Glomerular endothelial cell (primary cell): ENCODE measurements at places on chromosomes 6 and 20.

GRCh38 chr6:131258816-131259476 is 123.7 kb downstream of the AKAP7 start:
- no peak for DNase-seq

DNA sequence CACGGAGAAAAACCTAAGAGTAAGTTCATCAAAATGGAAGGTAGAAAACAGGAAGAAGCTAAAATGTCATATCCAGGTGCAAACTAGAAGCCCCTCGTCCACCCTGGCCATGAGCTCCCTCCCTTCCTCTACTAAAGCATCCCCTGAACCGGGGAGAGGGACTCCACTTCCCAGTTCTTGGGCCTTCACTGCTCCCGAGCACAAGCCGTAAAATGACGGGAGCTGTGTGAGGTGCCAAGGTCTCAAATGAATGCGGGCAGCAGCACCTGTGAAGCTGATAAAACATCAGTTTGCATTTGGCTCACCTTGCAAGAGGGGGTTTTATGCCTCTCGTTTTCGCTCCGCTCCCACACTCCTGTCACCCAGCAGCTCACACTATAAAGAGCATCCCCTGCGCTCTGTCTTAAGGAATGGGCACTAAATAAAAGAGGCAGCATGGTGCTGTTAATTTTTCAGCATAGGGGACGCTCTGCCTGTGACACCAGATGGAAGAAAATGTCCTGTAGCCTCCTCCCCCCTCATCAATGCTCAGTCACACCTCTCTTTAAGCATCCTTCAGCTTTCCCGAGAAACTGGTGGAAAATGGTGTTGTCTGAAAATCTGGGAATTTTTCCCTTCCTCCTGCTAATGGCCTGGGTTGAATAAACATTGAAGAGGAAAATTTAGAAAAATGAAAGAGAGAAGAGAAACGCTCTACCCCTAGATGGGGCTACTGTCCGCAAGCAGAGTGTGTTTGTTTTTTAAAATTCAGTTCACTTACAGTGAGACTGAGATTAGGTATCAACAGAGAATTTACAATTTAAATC is 563.0 kb upstream of the AGPAT4 start:
- no peak for DNase-seq

DNA sequence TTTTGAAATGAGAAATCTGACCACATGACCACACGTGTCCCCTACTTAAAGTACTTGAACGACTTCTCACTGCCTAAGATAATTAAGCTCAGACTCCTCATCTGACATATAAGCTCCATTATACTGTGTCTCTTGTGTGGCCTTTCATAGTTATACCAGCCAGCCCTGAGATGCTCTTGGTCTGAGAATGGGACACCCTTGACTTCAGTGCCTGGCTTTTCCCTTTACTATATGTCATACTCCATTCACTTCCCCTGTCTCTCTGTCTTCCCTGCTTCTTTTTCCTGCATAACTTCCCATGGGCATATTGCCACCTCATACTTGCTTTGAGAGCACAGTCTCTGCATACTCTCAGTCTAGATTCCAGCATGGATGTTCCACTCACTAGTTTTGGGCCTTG is 53.4 kb upstream of the TINAG start:
- no peak for DNase-seq

GRCh38 chr6:109722011-109722410 is 30.9 kb downstream of the FIG4 start:
- no peak for DNase-seq
